NCI-H1417 (cell line): ENCODE measurements at places on chromosomes 7 and 10.

DNA sequence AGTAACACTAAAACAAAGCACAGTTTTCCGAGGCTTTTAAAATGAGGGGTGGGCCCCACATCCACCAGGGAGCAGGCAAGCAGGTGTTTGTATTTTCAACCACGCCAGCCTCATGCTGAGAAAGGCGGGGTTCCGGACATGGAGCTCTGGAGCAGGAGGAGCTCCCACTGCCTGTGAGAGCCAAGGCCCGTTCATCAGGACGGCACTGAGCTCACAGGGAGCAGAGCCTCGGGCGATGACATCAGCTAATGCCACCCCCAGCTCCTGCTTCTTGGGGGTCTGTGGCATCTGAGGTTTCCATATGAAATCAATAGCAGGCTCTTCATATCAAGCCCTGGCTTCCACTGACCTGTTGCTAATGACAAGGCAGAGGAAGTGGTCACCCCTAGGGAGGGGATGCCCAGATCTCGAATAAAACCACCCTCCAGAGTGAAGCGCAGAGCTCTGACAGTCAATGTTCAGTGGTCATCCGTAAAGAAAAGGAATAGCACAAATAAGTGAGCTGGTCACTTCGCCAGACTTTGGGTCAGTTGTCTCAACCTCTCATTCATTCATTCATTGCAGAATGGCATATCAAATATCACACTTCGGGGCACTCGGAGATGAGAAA, 89.1 kb downstream of the TNS3 start:
- DNase-seq: peak; percentile 97

GRCh38 chr7:149293946-149294633, 32.1 kb downstream of the ZNF783 start:
- DNase-seq: no peak

DNA sequence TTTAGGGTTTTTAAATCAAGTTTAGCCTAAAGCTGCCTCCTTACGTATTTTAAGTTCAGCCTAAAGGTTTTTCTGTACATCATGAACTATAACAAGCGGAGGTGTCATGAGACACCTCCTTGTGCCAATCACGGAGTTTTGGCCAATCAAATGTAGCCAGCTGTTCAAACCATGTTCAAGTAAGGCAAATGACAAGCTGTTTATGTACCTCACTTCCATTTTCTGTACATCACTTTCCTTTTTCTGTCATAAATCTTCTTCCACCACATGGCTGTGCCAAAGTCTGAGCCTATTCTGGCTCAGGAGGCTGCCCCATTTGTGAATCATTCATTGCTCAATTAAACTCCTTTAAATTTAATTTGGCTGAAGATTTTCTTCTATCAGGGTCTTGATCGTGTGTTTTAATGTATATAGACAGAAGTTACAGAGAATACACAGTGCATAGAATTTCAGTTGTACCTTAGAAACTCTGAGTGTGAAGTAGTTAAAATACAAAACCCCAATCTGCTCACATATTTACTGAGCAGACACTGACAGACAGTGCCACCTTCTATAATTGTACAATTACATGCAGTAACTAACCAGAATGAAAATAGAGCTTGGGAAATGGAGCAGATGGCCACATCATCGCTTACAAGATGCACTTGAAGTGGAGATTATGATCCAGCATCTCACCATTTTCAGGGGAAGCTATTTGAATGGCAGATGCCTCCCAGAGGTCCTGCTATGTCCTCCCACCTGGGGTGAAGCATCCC, 76.9 kb upstream of the LANCL2 start:
- DNase-seq: no peak

DNA sequence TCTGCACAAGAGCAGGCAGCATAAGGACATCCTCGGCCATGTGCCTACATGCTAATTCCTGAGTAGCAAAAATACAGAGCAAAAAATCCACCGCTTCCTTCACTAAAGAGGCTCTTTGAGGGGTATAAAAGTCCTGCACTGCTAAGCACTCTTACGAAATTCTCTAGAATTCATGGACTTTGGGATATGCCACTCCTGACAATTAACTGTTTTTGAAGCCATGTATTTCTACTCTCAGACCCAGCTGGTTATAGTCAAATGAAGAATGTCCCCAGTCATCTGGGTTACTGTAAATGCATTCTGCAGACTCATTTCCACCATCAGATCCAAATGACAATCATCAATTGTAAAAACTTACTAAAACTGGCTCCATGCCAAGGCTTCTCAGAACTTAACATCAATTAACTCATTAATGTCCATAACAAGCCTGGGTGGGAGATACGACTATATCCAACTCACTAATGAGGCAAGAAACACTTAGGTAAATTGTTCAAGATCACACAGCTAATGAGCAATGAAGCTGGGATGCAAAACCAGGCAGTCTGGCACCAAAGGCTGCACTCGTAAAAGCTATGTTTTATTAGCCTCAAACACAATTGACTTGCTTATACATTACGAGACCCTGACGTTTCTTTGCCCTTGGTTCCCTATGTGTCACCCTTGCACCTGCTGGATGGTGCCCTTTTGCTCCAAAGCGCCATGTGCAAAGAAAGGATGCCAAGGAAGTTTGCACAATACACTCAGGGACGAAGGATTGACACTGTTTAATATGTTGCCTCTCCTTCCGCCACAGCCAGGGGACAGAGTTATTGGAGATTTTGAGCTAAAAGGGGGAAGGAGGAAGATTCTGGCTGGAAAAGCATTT, 250.4 kb downstream of the ELMO1 start:
- DNase-seq: peak; percentile 57

- no peak for DNase-seq
These were observed 803.1 kb downstream of the PCDH15 start for GRCh38 chr10:53997953-53998352.

- peak; percentile 5 for DNase-seq
These were observed 147.8 kb downstream of the ADAM12 start for GRCh38 chr10:126240483-126240882.

GRCh38 chr10:119315128-119316001, 108.0 kb downstream of the GRK5 start:
- DNase-seq: no peak

- no peak for DNase-seq
These were observed 115.3 kb downstream of the HIBADH start for GRCh38 chr7:27547401-27547800.

DNA sequence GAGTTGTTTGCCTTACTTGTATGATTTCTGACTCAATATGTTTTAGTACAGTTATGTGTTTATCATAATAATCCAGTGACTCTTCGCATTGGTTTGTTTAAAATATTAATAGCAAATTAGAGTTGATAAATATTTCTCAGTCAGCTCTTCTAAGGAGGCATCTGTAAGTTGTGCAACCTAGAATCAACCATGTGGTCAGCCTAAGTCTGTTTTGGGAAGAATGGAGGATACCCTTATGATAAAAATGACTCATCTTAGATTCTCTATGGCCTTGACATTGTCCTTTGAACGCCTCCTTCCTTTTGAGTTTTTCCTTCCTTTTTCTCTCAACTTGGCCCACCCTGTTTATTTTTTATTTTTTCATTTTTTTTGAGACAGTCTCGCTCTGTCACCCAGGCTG, 18.8 kb downstream of the DNAJC9 start:
- DNase-seq: no peak

GRCh38 chr7:71563276-71563675, 431.3 kb downstream of the GALNT17 start:
- no peak for DNase-seq

DNA sequence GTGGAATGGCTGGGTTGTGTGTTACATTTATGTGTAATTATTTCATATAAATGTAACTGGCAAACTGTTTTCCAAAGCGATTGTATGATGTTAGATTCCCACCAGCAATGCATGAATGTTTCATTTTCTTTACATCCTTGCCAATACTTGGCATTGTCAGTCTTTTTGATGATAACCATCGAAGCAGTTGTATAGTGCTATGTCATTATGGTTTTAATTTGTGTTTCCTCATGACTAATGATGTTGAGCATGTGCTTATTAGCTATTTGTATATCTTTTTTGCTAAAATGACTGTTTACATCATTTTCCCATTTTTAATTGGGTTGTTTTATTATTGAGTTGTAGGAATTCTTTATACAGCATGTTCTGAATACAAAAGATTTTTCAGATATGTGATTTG, 22.3 kb downstream of the AHCYL2 start:
- no peak for DNase-seq

DNA sequence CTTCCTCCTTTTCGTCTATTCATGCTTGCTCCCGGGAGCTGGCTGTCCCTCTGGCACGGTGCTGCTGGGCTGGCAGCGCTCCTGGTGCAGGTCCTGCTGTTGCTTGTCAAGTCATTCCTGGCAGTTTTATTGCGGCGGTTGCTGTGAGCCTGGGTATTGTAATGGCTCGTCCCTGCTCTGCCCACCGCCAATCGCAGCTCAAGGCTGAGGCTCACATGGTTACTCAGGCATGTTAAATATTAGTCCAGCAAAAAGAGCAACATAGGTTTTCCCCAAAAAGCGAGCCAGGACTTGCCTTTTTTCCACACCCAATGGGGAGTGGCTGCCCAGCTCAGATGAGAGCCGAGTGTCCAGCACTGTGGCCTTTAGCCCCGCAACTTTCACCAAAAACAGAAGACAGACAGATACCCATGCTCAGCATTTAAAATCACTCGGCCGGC, 492.9 kb upstream of the FOXK1 start:
- peak; percentile 27 for DNase-seq

- no peak for DNase-seq
These were observed 178.2 kb upstream of the NRG3 start for GRCh38 chr10:81696609-81697388.

GRCh38 chr10:131617113-131617858, 283.5 kb upstream of the PPP2R2D start:
- DNase-seq: peak; percentile 53

DNA sequence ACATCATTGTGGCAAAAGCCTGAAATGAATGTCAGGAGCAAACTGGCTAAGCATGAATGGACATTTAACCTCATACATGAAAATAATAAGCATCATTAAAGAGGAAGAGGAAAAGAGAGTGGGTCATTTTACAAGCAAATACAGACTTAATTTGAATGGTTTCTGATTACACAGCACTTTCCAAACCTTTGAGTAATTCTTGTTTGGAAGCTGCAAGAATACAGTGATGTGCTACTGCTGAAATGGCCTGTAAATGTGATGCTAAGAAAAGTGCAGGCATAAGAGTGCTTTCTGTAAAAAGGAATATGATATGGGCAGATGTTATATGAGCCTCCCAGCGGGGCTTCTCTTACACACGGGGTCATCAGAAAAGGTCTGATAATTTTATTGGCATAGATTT, 30.2 kb downstream of the TAS2R16 start:
- DNase-seq: peak; percentile 52
